ENCODE measurements at places on chromosomes 7 and 10. TPM values are rescaled to one million over a fixed set of nuclear protein-coding genes. Genes with fewer than 3 reads are reported as not detected.

Gene CPN1
- total RNA-seq, result not detected

Gene C10orf105
- total RNA-seq, result not detected

Gene PLAU
- total RNA-seq, result 17.3 TPM

Gene DENND10
- total RNA-seq, result 27.2 TPM

Gene PRRT4
- not detected for total RNA-seq

Gene PILRA
- total RNA-seq, result 0.65 TPM

Gene NCOA4
- 73.5 TPM for total RNA-seq

Gene PLXNA4
- total RNA-seq, result not detected

Gene CARD11
- not detected for total RNA-seq

Gene TMEM184A
- 9.0 TPM for total RNA-seq

GRCh38 chr7:78080241-78080640, 281.7 kb downstream of the PHTF2 start:
- no peak overlapping the region for H3K4me3 ChIP-seq
- H3K27ac ChIP-seq, result no peak overlapping the region
- no peaks in the 10 kb centered on the region for H3K4me1 ChIP-seq
- DNase-seq, result no peak
- H3K27me3 ChIP-seq, result no peaks in the 10 kb centered on the region

- H3K4me1 ChIP-seq, result peaks cover 9% of the 10 kb centered on the region
- H3K36me3 ChIP-seq, result peaks cover 13% of the 10 kb centered on the region
- no peaks in the 10 kb centered on the region for H3K27me3 ChIP-seq
- peak; percentile 65 for DNase-seq
These were observed 591 bp downstream of the UBE2H start for GRCh38 chr7:129952086-129952652.

GRCh38 chr7:31805209-31805818, 118.3 kb downstream of the PPP1R17 start:
- H3K4me1 ChIP-seq, result peaks cover 5% of the 10 kb centered on the region
- no peak overlapping the region for H3K4me3 ChIP-seq
- no peaks in the 10 kb centered on the region for H3K36me3 ChIP-seq

DNA sequence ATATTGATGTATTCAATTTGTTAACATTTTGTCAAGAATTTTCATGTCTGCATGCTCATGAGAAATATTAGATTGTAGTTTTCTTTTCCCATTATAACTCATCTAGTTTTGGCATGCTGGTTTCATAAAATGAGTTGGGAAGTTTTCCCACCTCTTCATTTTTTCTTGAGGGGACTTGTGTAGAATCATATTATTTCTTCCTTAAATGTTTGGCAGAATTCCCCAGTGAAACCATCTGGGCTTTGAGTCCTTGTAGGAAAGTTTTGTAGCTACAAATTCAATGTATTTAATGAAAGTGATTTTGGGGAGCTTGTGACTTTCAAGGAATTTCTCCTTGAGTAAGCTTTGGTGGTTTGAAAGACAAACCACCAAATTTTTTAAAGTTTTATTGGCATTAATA, 173.2 kb downstream of the PHTF2 start:
- DNase-seq, result no peak
- no peaks in the 10 kb centered on the region for H3K36me3 ChIP-seq
- H3K4me1 ChIP-seq, result no peaks in the 10 kb centered on the region
- H3K27ac ChIP-seq, result no peak overlapping the region
- H3K27me3 ChIP-seq, result no peaks in the 10 kb centered on the region

GRCh38 chr7:74306730-74307469, 17.7 kb downstream of the CLIP2 start:
- H3K27me3 ChIP-seq, result no peaks in the 10 kb centered on the region
- H3K4me3 ChIP-seq, result no peak overlapping the region
- no peak overlapping the region for H3K27ac ChIP-seq

DNA sequence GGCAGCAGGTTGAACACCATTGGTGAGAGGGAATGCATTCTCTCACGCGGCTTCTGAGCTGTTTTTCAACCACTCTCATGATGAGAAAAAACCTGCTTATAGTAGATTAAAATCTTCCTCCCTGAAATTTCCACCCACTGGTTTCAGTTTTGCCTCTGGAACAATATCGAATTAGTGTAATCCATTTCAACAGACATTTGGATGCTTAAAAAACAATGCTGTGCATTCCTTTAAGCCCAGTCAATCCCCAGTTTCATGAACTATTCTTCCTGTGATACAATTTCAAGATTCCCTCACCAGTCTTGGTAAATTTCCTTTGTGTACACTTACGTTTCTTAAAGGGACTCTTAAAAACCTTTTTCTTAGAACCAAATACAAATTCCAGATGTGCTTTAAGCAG, 89.6 kb downstream of the ITIH5 start:
- DNase-seq, result no peak
- H3K27me3 ChIP-seq, result peaks cover 29% of the 10 kb centered on the region
- H3K4me1 ChIP-seq, result no peaks in the 10 kb centered on the region

- H3K36me3 ChIP-seq, result peaks cover 6% of the 10 kb centered on the region
- H3K27me3 ChIP-seq, result no peaks in the 10 kb centered on the region
- no peak overlapping the region for H3K4me3 ChIP-seq
- H3K27ac ChIP-seq, result no peak overlapping the region
- DNase-seq, result no peak
These were observed 31.1 kb downstream of the CELF2 start for GRCh38 chr10:11048707-11049278.

GRCh38 chr10:82463614-82464013, 588.6 kb downstream of the NRG3 start:
- no peak overlapping the region for H3K4me3 ChIP-seq
- H3K36me3 ChIP-seq, result no peaks in the 10 kb centered on the region
- peaks cover 6% of the 10 kb centered on the region for H3K4me1 ChIP-seq
- H3K27ac ChIP-seq, result no peak overlapping the region
- H3K27me3 ChIP-seq, result no peaks in the 10 kb centered on the region
- DNase-seq, result no peak

- no peak overlapping the region for H3K27ac ChIP-seq
- H3K4me1 ChIP-seq, result no peaks in the 10 kb centered on the region
- H3K4me3 ChIP-seq, result no peak overlapping the region
- H3K36me3 ChIP-seq, result no peaks in the 10 kb centered on the region
These were observed 136.8 kb downstream of the C10orf105 start for GRCh38 chr10:71582506-71583475.

DNA sequence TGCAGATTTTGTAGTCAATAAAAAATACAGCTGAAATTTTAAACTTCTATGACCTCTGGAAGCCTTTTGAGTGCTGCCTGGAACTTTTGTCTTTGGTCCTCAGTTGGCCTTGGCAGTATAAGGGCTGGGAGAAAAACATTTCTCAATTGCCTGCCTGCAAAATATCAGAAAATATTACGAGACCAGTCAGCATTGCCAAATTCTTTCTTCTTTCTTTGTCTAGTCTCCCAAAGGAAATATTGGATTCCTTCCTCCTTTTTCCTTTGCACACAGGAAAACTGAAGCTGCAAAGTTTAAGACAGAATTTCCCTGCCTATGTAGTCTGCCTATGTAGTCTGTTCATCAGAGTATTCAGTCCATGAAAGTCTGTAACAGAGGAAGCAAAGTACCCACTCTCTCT, 95.9 kb downstream of the CHRM2 start:
- H3K4me1 ChIP-seq, result no peaks in the 10 kb centered on the region
- H3K36me3 ChIP-seq, result no peaks in the 10 kb centered on the region
- DNase-seq, result no peak
- H3K27me3 ChIP-seq, result peaks cover 11% of the 10 kb centered on the region
- no peak overlapping the region for H3K27ac ChIP-seq

GRCh38 chr10:1841759-1842158, 104.4 kb upstream of the ADARB2 start:
- H3K27ac ChIP-seq, result no peak overlapping the region
- H3K4me3 ChIP-seq, result no peak overlapping the region
- DNase-seq, result no peak
- H3K36me3 ChIP-seq, result no peaks in the 10 kb centered on the region
- no peaks in the 10 kb centered on the region for H3K27me3 ChIP-seq

DNA sequence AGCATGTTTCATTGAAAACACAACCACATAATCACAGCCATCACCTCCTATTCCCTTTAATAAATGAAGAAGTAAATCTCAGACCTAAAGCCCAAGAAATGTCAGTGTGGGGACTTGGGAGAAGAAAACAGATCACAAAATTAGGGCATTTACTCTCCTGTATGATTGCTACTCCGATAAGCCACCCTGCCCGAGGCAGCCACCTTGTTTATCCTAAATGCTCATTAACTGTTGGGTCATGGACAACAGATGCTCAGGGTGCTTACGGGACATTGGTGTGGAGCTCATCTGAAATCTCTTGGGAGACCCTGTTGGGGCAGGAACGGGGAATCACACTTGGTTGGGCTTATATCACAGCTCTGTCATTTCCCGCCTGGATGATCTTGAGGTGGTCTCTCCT, 17.5 kb upstream of the CHST15 start:
- no peak overlapping the region for H3K27ac ChIP-seq
- peaks cover 20% of the 10 kb centered on the region for H3K4me1 ChIP-seq
- no peaks in the 10 kb centered on the region for H3K27me3 ChIP-seq
- no peak for DNase-seq

- DNase-seq, result peak; percentile 64
- no peaks in the 10 kb centered on the region for H3K36me3 ChIP-seq
- H3K4me3 ChIP-seq, result no peak overlapping the region
These were observed 493.4 kb downstream of the TNS3 start for GRCh38 chr7:47088329-47089067.

- no peaks in the 10 kb centered on the region for H3K36me3 ChIP-seq
- H3K4me3 ChIP-seq, result no peak overlapping the region
- H3K27ac ChIP-seq, result no peak overlapping the region
- H3K27me3 ChIP-seq, result no peaks in the 10 kb centered on the region
These were observed 81.8 kb upstream of the CTTNBP2 start for GRCh38 chr7:117955046-117955445.

Measured in MCF 10A (cell line).